Foreskin fibroblast (primary cell): ENCODE measurements at places on chromosomes 13 and 19.
A peak's percentile ranks its signal among the peaks of the same experiment; 100 is the strongest.

GRCh38 chr13:61415058-61415721 is 459 bp downstream of the PCDH20 start:
- no peak for DNase-seq

DNA sequence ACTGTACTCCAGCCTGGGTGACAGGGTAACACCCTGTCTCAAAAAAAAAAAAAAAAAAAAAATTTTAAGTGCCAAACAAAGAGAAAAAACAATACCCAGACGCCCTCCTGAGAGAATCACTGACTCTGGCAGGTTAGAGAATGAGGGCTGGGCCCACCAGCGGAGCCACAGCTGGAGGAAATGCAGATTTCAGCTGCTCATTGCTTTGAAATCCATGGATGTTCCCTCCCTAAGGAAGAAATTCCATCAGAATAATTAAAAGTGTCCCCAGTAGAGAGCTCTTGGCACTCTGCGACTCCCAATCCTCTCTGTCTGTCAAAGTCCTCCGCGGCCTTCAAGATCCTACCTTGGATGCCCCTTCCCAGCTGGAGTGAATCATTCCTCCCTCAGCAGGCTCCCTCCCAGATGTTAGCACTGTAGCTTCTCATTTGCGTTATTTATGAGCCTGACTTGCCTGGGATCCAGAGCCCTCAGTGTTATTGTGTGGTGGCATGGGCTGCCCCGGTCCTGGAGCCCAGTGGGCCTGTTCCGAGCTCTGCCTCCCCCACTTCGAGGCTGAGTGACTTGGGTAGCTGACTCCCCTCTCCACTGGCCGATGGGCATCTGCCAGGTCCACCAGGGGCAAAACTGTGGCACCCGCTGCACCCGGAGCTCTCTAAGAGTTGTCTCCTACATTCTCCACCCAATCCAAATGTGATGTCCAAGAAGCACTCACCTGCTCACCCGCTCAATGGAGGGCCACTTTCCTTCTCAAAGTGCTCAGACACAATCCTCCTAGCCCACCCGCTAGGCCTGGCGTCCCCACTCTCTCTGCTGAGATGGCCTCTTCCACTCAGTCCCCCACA is 47.0 kb downstream of the SERP2 start:
- DNase-seq, result no peak

DNA sequence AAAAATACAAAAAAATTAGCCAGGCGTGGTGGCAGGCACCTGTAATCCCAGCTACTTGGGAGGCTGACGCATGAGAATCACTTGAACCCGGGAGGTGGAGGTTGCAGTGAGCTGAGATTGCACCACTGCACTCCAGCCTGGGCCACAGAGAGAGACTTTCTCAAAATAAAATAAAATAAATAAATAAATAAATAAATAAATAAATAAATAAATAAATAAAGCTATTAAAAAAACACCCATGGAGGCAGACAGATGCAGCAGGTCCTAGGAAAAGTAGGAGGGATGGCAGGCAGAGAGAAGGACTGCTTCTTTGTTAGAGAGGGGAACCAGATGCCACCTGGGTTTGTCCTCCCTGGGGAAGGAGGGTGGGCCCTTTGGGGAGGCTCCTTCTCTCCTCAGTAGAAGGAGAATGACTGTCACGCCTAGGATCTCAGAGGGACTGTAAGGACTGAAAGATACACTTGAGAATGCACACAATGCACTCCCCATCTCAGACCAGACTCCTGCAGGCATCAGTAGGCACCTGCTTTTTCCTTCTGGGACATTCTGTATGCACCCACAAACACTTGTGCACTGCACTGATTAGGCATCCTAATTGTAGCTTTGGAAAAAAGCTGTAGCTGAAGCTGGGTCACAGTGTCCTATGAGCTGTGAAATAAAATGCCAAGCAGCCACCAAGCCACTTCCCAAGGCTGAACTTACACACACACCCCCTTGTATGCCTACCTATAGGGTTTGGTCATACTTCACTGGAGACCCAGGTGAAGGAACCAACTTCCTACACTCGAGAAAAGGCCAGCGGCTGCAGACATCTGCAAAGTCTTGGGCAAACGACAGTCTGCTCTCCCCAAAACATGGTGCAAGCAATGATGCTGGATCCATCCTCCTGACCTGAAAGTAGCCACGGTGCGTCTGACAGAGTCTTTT is 18.9 kb upstream of the SLC35E1 start:
- DNase-seq, result no peak

GRCh38 chr19:16912780-16913179 is 24.0 kb downstream of the F2RL3 start:
- DNase-seq, result no peak

- DNase-seq, result no peak
Observed at GRCh38 chr13:109126891-109127641, 497.7 kb downstream of the MYO16 start.

DNA sequence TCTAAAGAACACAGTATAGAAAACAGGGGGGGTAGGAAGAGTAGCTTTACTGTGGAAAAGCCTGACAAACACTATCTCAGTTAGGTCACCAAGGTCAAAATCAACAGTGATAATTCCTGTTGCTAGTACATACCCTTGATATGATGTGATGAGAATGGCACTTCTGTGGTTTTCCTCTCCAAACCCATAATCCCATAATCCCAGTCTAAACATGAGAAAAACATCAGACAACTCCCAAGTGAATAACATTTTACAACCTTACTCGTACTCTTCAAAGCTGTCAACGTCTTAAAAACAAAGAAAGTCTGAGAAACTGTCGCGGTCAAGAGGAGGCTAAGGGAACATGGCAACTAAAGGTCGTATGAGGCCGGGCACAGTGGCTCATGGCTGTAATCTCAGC is 137.6 kb downstream of the FOXO1 start:
- no peak for DNase-seq

DNA sequence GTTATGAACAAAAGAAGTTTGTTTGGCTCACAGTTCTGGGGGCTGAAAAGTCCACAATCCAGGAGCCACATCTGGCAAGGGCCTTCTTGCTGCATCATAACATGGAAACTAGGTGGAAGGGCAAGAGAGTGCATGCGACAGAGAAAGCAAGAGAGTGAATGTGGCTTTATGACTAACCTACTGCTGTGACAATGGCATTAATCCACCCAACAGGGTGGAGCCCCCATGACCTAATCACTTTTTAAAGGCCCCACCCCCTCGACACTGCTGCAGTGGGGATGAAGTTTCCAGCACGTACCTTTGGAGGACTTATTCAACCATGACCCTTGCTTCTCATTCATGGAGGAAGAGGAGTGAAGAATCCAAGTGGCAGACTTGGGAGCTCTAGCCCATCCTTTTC is 30.0 kb upstream of the RFXAP start:
- no peak for DNase-seq

DNA sequence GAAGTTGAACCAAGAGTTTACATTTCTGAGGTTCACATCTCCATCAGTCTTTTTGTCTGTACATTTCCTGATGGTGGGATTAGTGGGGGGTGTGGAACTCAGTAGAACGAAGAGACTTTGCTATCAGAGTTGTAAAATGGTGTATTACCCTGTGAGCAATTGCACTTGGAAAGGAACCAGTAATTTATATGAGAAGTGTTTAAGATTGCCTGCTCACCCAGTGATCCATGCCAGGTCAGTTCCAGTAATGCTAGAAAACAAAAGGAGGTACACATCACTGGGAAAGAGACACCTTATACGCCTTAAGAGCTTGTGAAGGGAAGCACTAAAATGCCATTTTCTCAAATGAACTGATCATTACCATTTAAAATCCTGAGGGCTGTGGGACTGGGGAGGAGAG is 7.5 kb upstream of the DACH1 start:
- DNase-seq, result no peak

GRCh38 chr19:11226716-11227166 is 12.7 kb upstream of the ANGPTL8 start:
- DNase-seq, result no peak

GRCh38 chr13:27001705-27002104 is 169.9 kb downstream of the USP12 start:
- no peak for DNase-seq

DNA sequence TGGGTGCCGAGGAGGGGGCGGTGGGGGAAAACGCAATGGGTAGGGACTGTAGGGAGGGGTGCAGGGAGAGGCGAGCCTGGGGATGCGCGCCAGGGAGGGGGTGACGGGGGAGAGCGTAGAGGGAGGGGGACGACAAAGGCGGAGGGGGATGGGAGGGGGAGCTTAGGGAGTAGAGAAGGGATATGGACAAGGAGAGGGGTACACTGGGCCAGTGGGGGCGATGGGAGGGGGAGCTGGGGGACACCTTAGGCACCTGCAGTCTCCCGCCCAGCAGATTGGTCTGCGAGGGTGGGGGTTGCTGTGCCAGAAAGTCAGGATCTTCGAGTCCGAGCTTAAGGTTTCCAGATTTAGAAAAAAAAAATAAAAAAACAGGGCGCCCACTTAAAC is 15.7 kb downstream of the CCDC124 start:
- no peak for DNase-seq

DNA sequence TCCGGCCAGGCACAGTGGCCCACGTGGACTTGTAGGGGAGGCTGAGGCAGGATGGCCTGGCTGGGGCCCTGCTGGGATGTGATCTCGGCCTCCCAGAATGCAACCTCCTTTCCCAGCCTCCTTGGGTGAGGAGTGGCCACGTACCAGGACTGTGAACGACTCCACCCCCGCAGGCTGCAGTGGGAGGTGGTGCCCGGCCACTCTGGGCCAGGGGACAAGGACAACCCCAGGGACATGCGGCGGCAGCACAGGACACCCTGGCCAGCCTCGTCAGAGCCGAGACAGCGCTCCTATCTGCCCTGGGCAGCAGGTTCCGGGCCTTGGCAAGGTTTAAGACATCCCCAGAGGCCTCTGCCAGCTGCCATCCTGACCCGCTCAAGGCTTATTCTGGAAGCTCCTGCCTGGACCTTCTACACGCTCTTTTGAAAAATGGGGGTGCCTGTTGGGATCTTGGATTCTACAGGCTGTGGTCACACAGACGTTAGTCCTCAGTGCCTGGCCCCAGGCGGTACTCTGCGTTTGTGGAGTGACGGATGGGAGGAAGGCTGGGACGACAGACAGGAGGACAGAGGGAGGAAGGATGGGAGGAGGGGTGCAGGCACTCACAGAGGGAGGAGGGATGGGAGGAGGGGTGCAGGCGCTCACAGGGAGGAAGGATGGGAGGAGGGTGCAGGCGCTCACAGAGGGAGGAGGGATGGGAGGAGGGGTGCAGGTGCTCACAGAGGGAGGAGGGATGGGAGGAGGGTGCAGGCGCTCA is 19.9 kb upstream of the CACTIN start:
- DNase-seq, result no peak

GRCh38 chr13:75764926-75765310 is 128.8 kb downstream of the LMO7 start:
- no peak for DNase-seq

- no peak for DNase-seq
Observed at GRCh38 chr19:14167576-14168138, 31.3 kb upstream of the ASF1B start.

DNA sequence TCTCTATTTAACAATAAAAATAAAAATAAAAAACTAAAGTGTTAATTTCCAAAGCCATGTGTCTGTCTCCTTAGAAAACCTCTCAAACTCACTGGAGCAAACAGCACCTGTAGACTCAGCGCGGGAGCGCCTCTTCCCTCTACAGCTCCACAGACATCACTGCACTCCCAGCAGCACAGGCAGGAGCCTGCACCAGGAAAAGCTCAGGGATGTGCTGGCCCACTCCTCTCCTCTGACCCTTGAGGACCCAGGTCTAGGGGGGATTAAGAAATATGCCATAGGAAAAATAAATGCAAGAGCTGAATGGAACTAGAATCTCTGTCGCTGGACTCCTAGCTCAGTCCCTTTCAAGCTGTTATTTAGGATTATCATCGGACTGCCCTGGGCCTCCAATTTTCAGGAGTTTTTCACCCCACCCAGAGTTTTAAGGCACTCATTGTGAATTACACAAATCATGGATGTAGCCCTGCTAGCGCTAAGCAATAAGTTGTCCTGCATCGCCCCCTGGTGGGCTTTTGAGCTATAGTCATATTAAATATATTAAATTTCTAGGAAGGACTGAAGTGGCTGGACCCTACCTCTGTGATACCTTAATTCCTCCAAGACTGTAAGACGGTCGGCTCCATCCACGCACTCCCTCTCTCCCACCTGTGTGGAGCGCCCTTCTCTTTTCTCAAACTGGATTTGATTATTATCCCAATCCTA is 333.9 kb downstream of the UQCRFS1 start:
- peak; percentile 81 for DNase-seq

- DNase-seq, result no peak
Observed at GRCh38 chr13:98507282-98507797, 69.6 kb downstream of the STK24 start.

DNA sequence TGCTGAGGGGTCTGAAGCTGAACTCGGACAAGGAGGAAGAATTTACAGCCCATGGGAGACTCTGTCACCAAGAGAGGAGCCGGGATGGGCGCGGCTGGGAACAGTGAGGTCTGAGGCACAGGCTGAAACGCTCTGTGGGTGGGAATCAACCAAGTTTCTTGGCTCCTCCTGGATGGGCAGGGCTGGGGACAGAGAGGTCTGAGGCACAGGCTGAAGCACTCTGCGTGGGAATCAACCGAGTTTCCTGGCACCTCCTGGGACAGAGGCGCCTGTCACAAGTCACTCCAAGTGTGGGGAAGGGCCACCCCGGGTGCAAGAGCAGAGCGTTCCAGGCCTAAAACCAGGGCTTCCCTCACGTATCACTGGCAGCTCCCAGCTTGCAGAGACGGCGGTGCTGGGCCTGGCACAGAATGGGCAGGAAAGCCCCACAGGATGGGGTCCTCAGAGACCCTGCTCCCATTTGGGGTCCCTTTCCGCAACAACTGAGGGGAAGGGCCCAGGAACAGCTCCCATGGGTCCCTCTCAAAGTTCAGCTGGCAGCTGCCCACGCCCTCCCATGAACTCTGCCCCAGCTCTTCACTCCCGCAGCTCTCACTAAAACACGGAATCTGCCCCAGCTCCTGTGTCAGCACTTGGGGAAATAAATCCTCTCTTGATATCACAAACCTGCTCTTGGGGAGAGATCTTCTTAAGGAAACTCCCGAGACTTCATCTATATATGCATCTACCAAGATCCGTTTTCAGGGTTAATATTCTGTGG is 18.5 kb downstream of the AP3D1 start:
- DNase-seq, result no peak

- peak; percentile 53 for DNase-seq
Observed at GRCh38 chr19:55447421-55448174, 4.5 kb upstream of the SHISA7 start.

DNA sequence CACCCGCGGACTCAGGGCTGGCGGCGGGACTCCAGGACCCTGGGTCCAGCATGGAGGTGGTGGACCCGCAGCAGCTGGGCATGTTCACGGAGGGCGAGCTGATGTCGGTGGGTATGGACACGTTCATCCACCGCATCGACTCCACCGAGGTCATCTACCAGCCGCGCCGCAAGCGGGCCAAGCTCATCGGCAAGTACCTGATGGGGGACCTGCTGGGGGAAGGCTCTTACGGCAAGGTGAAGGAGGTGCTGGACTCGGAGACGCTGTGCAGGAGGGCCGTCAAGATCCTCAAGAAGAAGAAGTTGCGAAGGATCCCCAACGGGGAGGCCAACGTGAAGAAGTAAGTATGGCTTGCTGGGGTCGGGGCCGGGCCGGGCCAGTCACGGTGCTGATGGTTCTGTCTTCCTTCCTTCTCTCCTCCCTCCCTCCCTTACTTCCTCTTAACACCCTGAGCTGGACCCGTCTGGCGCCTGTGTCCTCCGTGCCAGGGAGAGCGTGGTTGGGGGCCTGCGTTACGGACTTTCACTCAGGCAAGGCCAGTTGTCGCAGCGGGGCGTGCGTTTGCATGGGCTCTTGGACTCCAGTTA is 1.4 kb downstream of the STK11 start:
- DNase-seq, result no peak

- no peak for DNase-seq
Observed at GRCh38 chr13:113948034-113948742, 25.7 kb downstream of the C13orf46 start.

GRCh38 chr19:17243830-17244617 is 1.7 kb downstream of the NR2F6 start:
- DNase-seq, result no peak
